ENCODE measurements at places on chromosomes 5 and 9.

DNA sequence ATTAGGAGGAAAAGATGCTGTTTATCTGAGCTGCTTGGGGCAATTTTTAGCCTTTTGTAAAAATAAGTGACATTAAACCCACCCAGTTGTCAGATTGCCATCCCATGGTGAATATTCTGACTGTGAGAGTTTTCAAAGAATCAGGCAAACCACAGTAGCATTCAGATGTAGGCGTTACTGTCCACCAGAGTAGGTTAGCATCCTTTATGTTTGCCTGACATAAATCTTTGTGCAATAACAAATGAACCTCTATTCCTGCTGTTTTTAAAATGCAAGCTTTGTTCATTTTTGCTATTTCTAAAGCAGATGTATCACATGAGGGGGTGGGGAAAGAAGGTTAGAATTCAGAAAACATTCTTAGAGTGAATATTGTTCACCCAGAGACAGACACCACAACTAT lies 427.8 kb downstream of the CDH9 start:
- H3K4me1 ChIP-seq = no peaks in the 10 kb centered on the region
- H3K4me3 ChIP-seq = no peak overlapping the region
- H3K27me3 ChIP-seq = no peaks in the 10 kb centered on the region

GRCh38 chr5:148733601-148734438 lies 79.5 kb upstream of the HTR4 start:
- no peaks in the 10 kb centered on the region for H3K36me3 ChIP-seq
- H3K27ac ChIP-seq = no peak overlapping the region
- DNase-seq = peak; percentile 17
- H3K27me3 ChIP-seq = no peaks in the 10 kb centered on the region
- H3K4me1 ChIP-seq = no peaks in the 10 kb centered on the region
- no peak overlapping the region for H3K4me3 ChIP-seq

DNA sequence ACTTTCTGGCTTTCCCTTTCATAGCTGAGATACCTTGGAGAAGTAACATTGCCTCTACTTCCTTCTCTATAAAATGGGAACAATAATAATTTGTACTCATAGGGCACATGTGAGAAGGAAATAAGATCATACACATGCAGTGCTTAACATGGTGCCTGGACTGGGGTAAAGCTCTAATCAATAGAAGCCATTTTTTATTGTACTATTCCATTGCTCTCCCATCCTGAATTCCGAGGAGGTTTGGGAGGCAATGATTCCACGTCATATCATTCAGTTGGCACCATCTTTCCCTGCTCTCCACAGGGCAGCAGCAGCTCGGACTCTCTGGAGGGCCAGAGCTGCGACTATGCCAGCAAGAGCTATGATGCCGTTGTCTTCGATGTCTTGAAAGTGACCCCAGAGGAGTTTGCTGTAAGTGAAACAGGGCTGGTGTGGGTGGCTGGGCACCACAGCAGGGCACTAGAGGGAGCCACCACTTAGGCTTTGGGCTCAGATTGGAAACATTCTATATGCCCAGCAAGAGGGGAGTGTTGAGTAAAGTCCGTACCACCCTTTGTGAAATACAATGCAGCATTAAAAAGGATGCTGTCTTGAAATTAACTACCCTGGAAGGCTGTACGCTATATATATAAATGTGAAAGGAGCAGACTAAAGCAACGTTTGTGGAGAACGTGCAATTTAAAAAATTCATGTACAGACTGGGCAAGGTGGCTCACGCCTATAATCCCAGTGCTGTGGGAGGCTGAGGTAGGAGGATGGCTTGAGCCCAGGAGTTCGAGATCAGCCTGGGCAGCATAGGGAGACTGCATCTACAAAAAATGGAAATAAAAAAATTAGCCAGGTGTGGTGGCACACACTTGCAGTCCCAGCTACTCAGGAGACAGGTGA lies 51.2 kb downstream of the RALGPS1 start:
- H3K27ac ChIP-seq = no peak overlapping the region
- H3K36me3 ChIP-seq = no peaks in the 10 kb centered on the region
- DNase-seq = no peak
- H3K4me3 ChIP-seq = no peak overlapping the region

- no peak overlapping the region for H3K4me3 ChIP-seq
- no peak overlapping the region for H3K27ac ChIP-seq
- no peaks in the 10 kb centered on the region for H3K4me1 ChIP-seq
- no peaks in the 10 kb centered on the region for H3K36me3 ChIP-seq
These were observed 62.8 kb downstream of the SH3RF2 start for GRCh38 chr5:145999208-145999607.

DNA sequence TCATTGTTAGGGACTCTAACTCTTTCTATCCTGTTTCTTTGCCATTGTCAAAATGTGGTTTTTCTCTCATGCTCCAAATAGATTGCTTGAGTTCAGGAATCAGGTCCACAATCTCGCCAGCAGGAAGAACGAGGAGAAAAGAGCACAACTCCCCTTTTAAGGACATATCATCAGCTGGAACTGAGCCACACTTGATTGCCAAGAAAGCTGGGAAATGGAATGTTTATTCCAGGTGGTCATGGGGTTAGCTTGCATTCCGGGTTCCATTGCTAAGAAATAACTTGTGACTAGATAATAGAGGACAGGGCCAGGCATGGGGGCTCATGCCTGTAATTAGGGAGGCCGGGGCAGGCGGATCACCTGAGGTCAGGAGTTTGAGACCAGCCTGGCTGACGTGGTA lies 32.4 kb upstream of the C9orf57 start:
- no peaks in the 10 kb centered on the region for H3K27me3 ChIP-seq
- H3K36me3 ChIP-seq = no peaks in the 10 kb centered on the region
- no peaks in the 10 kb centered on the region for H3K4me1 ChIP-seq
- H3K27ac ChIP-seq = no peak overlapping the region
- no peak for DNase-seq
- H3K4me3 ChIP-seq = no peak overlapping the region

DNA sequence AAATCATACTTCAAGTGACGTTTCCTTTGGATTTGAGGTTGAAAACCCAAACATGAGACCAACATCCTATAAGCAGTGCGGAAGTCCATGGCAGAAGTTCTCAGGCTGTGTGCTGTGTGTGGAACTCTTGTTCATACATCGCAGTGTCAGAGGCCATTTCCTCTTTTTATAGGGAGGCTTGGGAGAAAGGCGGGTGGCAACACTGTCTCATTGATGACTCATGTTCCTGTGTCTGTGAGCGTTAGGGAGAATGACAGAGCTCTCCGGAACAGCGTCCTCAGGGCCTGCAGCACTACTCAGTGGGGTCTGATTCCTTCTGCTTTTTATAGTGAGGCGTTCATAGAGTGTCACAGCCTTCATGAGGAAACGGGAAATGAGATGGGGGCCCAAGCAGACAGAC lies 98.8 kb upstream of the BASP1 start:
- no peaks in the 10 kb centered on the region for H3K27me3 ChIP-seq
- no peaks in the 10 kb centered on the region for H3K36me3 ChIP-seq
- no peak overlapping the region for H3K4me3 ChIP-seq
- peak; percentile 12 for DNase-seq
- peaks cover 20% of the 10 kb centered on the region for H3K4me1 ChIP-seq

GRCh38 chr5:14996997-14997396 lies 125.4 kb upstream of the ANKH start:
- H3K27me3 ChIP-seq = no peaks in the 10 kb centered on the region
- H3K36me3 ChIP-seq = no peaks in the 10 kb centered on the region
- H3K27ac ChIP-seq = no peak overlapping the region

DNA sequence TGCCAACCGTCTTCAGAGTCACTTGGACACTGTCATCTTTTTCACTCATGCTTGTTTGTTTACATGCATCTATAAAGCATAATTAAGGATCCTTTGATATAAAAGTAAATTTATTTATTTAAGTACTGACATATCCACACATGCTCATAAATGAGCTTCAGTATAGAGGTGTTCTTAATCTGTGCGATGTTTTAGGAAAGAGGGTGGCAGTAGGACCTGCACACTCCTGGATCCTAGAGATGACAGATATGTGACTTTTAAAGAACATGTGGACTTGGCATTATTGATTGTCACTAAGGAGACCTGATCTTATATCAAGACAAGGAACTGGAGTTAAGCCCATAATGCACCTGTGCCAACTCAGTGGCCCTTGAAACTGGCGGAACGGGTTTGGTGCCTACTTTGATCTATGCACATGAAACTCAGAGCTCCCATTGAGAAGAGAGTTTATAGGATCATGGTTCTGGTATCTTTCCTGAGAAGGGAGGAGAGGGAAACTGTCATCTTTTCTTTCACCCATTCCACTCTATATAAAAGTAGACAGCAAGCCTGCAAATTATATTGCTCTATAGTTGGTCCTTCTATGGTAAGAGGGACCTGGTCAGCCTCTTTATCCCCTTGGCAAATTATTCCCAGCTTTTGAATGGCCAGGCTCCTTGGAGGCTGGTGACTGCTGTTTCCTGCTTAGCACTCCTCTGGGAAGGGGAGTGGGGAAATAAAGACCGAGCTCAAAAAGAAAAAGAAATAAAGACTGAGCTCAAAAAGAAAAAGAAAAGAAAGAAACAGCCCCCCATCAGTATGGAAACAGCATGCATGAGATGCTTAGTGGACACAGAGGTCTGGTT lies 57.8 kb upstream of the LIFR start:
- H3K4me3 ChIP-seq = no peak overlapping the region
- no peaks in the 10 kb centered on the region for H3K27me3 ChIP-seq
- no peaks in the 10 kb centered on the region for H3K36me3 ChIP-seq
- no peak for DNase-seq
- H3K27ac ChIP-seq = no peak overlapping the region
- H3K4me1 ChIP-seq = no peaks in the 10 kb centered on the region

DNA sequence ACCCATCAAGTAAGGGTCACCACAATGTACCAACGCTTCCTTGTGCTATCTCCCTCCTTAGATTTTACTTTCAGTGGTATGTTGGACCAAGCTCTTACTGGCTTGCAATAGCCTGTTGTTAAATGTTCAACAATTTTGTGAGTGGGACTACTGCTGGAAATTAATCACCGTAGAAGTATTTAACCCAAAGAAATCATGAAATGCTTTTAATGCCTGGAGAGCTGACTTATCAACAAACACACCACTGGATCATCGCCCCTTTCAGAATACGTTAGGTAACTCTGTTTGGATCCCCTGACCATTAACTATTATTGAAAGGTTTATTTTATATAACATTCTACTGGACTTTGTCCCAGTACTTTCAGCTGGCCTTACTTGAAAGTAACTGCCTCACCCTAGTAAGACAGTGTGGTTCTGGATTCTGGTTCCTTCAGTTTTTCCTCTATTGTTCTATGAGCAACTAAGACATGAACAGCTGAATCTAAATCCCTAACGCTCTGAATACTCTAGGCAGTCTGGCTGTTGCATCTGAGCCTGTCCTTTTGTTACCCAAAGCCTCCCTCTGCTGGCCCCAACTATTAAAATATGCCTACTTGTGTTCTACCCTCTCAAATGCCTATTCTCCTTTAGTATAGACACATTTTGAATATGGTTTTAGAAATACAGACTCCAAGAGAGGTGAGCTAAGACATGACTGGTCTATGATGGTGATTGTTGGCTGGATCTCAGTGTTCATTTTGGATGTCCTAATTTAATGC lies 1203.4 kb upstream of the DMAC1 start:
- no peaks in the 10 kb centered on the region for H3K36me3 ChIP-seq
- H3K27me3 ChIP-seq = no peaks in the 10 kb centered on the region
- H3K27ac ChIP-seq = no peak overlapping the region
- H3K4me3 ChIP-seq = no peak overlapping the region

GRCh38 chr9:108212184-108212583 lies 643.6 kb downstream of the ACTL7B start:
- H3K27me3 ChIP-seq = no peaks in the 10 kb centered on the region
- H3K36me3 ChIP-seq = no peaks in the 10 kb centered on the region
- no peak overlapping the region for H3K4me3 ChIP-seq

DNA sequence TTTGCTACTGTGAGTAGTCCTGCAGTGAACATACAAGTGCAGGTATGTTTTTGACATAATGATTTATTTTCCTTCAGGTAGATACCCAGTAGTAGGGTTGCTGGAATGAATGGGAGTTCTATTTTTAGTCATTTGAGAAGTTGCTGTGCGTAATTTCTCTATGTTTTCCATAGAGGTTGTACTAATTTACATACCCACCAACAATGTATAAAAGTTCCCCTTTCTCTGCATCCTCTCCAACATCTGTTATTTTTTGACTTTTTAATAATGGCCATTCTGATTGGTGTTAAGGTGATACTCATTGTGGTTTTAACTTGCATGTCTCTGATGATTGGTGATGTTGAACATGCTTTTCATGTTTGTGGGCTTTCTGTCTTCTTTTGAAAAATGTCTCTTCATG lies 64.7 kb upstream of the CTSL start:
- H3K36me3 ChIP-seq = no peaks in the 10 kb centered on the region
- DNase-seq = no peak
- H3K27ac ChIP-seq = no peak overlapping the region
- H3K4me3 ChIP-seq = no peak overlapping the region

Data from esophagus squamous epithelium (tissue), 5 donors.